ENCODE measurements at places on chromosomes 16 and 17.

DNA sequence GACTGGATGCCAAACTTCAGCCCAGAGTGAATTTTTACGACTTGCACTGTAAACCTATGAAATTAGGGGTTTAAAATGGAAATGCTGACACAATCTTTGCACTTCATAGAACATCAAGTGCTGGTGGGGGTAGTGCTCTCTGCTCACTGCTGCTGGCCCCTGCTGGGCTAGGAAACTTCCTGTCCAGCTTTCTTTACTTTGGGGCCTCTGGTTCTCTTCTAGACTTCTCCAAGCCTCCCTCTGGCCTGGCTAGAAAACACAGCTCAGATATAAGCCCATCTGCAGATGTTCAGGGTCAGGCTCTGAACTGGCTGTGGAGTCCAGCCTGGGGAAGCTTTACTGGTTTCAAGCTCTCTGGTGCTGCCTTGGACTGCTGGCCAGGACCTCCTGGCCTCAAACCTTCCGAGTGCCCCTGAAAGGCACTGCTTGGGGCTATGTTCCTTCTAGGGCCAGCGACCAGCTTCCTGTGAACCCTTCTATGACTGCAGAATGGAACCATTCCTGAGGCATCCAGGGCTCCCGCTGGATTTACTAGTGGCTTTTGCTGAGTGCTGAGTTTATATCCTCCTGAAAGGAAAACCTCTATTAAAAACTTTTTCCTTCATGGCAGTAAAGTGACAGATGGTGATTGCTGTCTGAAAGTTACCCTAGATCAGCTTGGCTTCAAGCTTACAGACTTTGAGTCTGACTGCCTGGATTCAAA, 59.4 kb downstream of the TBX4 start:
- DNase-seq: no peak

DNA sequence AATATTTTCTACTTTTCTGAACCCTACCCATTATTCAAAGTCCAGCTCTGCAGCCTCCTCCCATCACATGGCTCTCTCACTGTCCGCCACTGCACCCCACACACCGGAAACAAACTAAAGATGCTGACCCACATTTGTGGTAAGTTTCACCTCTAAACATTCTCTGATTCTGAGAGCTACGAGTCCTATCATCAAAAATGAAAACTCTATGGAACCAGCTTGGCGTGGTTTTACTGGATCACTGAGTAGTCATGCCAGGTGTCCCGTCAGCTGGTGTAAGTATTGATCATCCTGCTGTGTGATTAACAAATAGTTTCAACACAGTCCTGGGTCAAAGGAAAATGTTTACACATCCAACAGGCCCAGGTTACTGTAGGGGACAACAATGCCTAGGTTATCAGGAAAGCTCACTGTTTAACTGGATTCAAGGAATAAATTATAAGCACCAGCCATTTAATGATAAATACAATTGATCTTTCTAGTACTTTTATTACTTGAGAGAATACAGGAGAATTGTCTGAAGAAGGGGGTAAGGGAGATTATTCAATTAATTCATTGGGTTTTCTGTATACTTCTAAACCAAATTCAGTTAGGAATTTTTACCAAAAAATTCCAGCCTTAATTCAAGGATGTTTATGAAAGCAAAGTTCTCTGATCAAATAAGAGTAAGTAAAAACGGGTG, 33.9 kb downstream of the CYTH1 start:
- DNase-seq: no peak

- DNase-seq: no peak
These were observed 130.9 kb downstream of the RAB11FIP4 start for GRCh38 chr17:31522284-31522931.

- DNase-seq: no peak
These were observed 80.3 kb downstream of the ARHGAP23 start for GRCh38 chr17:38508570-38508950.

- DNase-seq: no peak
These were observed 348.9 kb upstream of the C16orf82 start for GRCh38 chr16:26717826-26718225.
